ENCODE measurements at places on chromosomes 12 and 14.

DNA sequence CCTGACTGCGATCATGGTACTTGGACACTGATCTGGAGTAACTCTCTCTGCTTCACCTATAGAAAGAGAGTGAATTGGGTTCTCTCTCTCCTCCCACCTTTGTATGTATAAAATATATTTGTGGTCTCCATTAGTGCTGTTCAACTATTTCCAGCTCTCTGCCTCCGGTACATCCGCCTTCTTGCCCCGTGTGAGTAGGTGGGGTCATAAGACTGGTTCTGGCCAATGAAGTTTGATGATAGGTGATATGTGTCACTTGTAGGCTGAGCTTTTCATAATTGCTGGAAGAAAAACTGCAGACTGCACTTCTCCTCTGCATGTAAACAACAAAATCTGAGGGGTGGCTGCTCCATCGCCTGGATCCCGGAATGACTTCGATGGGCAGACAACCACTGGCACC, 210.4 kb downstream of the EXOC5 start:
- DNase-seq, result no peak

DNA sequence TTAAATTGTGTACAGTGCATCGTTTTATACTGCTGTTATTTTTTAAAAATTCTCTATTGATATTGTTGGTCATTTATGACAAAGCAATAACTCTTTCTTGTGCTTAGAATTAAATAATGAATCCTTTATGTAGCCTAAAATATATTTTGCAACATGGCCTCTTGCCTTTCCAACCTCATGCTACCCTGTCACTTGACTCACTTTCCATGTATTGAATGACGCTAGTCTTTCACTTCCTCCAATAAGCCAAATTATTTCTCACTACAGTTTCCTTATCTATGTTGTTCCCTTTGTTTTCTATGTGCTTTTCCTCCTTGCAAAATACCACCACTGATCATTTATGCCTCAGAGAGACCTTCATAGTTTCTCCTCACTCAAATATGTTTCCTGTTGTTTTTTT, 16.3 kb upstream of the EPYC start:
- no peak for DNase-seq

GRCh38 chr12:12069821-12070548, 754 bp upstream of the BCL2L14 start:
- no peak for DNase-seq

DNA sequence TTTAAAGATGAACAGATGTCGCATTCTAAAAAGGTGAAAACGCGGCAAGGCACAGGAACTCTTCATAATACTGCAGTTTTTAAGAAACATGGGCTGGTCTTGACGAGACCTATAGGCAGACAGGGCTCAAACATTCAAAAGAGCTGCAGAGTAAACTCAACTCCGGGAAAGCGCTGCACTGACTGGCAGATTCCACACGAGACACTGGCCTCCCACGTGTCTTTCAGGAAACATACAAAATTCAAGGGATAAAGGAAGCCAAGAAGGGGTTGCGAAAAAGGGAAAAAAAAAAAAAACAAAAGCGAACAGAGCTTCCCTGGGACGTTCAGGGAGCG, 614 bp upstream of the ARF6 start:
- no peak for DNase-seq

GRCh38 chr12:106303202-106303820, 778 bp downstream of the TCP11L2 start:
- DNase-seq, result peak; percentile 87

GRCh38 chr14:35122696-35123387, 490 bp downstream of the PRORP start:
- no peak for DNase-seq

All from activated naive CD4-positive, alpha-beta T cell (primary cell).